ENCODE measurements at places on chromosomes 7 and 10.

- no peak for DNase-seq
Observed at GRCh38 chr7:37420946-37421695, 27.5 kb downstream of the ELMO1 start.

GRCh38 chr7:119712886-119713462 is 560.0 kb upstream of the KCND2 start:
- no peak for DNase-seq

DNA sequence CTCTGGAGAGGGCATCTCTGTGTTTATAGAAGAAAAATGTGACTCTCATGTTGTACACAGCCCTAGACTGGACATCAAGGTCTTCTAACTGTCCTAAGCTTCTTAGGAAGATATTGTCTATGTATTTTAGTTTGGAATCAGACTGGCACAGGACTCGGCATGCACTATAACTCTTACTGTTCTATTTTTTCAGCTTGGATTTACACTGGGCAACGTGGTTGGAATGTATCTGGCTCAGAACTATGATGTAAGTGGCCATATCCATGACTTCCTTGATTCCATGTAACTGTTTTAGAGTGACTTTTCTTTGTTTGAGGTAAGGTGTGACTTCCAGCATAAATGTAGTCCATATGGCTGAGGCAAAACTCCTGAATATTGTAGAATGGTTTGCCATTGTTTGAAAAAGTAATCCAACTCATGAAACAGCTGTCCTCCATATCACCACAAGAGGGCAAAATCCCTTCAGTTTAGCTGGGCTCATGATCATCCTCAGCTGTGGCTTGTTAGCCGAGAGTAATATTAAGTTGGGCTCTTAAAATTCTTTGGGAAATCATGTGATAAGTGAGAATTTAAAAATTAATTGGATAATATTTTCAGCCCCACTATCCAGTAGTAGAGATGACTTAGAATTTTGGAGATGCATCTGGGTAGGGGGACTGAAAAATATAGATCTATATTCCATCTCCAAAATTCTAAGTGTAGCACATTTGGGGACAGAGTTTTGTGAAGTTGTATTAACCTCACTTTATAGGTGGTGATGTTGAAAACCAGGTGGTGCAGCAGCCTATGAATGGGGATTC is 10.4 kb downstream of the STMP1 start:
- peak; percentile 92 for DNase-seq

- peak; percentile 59 for DNase-seq
Observed at GRCh38 chr10:34599026-34599795, 215.9 kb downstream of the PARD3 start.

DNA sequence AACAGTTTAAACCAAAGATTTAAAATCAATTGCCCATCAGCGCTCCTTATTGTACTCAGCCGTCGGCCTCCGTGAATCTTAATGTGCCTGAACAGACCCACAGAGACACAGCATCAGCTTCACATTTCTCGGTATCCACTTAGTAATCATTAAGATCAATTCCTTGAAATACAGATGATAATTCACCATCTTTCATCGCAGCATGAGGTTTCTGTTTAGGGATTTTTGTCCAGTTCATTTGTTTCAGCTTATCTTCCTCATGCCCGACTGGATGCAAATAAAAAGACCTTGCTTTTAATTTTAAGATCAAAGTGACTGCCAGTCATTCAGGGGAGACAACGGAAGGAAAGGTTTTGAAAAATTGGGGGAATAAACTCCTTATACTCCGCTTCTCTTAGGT is 207.8 kb downstream of the WDR37 start:
- no peak for DNase-seq

DNA sequence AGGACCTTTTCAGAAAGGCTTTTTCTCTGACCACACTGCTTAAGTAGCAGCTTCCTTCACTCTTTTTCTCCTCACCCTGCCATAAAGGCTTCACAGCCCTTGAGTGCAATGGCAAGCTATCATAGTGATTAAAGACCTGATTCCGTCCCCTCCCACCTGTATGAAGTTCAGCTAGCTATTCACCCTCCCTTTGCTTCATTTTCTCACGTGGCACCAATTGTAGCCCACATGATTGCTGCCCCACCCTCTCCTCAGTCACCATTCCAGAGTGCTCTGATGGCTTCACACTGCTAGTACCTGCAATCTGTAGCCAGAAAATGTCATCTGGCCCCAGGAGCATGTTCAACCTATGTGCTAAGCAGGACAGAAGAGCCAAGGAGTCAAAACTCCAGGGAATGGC is 523.8 kb downstream of the GRM8 start:
- no peak for DNase-seq

DNA sequence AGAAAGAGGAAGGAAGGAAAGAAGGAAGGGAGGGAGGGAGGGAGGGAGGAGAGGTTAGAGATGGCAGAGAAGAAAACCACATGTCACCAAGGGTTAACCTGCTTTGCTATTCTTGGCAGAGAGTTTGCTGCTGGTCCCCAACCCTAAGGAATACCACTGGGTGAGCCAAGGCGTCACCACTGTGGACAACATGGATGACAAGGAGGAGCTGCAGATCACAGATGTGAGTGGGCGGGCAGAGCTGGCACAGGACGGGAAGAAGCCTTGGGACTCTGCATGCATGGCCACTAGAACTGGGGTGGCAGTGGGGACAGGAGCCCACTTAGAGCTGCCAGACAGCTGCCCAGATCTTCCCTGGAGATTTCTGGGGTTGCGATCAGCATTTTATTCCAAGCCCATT is 17.2 kb upstream of the MYH16 start:
- no peak for DNase-seq

DNA sequence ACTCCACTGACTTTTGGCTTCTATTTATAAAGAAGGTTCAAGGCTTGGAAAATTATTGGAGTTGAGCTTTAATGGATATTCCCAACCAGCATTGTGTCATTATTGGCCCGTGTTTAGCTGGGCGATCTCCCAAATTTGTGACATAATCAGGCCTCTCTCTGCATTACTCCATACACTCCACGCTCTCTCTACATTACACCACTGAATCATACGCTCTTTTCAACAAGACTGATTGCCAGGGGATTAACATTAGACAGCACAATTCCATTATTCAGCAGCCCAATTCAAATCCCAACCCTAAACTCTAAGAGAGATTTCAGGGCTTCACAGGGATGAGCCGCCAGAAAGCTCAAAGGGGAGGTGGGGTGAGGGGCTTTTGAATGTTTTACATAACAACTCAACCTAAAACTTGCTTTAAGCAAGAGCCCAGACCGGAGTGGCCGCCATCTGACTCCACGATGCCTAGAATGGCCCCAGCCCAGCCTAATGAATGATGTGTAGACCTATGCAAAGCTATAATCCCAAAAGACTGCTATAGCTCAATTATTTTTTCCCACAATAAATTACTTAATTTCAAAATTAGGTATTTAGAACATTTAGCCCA is 61.8 kb downstream of the FGFR2 start:
- no peak for DNase-seq

GRCh38 chr10:8183241-8183704 is 128.8 kb downstream of the GATA3 start:
- DNase-seq: peak; percentile 75

GRCh38 chr10:29473406-29474100 is 161.2 kb downstream of the SVIL start:
- peak; percentile 29 for DNase-seq

DNA sequence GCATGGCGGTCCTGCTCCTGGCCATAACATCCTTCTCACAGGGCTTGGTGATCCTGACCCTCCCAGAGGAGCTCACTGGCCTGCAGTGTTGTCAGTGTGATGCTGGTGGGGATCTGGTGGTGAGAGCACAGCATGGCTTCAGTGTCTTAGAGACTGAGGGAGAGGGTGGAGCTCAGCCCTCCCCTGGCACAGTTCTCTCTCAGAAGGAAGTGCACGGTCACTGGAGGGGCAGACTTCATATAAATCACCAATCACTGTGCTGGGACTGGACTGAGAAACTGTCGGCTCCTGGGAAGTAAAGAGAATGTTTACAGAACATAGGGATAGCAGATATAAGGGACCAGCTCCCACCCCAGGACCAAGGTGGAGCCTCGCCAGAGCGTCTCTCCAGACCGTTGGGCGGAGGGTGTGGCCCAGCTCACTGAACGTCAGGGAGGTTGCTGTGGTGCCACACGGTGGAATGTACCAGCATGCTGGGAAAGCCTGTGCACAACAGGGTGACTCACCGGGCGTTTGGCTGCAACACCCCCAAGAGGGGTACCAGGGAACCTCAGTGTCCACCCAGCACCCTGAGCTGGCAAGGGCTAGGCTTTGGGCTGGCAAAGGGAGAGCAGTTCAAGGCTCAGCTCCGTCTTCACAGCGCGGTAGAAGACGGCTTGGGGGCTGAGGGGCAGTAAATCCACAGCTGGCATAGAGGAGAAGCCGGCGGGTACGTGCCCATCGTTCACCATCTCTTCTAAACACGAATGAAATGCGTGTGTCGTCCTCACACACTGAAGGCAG is 8.8 kb upstream of the GET4 start:
- DNase-seq: peak; percentile 34

- peak; percentile 13 for DNase-seq
Observed at GRCh38 chr7:16891874-16892643, 10.3 kb upstream of the AGR3 start.

DNA sequence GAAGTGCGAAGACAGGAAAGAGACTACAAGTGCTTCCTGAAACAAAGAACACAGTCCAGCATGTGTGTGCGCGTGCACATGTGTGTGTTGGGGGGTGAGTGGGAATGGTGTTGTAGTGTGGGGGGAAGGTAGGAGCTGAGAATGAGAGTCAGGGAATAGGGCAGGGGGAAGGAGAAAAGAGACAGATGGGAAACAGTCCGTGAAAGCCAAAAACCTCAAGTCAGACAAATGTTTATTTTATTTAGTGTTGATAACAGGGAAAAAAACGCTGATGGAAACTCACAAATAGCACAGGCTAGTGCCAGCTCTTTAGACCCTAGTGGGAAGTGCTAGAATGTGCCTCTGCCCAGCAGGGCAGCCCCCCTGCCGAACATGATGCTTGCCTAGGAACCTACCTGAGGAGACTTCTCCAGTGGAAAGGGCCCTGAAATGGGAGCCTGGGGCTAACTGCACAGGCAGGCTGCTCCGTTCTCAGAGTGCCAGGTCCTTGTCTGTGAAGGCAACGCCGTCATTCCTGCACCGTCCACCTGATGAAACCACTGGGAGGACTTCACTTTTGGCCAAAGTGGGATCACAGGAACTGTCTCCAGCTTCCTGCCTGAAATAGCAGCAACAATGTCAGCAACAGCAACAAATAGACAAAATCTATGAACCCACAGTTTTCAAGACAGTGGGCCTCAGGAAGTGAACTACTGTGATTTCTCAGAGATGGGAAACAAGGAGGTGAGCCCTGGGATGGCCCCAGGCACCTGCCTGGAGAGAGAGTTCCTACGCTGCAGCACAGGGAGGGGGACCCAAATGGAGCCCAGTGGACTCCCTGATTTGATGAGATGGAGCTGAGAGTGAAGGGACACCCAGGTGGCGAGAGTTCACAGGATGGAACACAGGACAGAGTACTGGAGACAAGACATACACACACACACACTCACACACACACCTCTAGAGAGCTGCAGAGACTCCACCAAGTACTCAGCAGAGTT is 379.7 kb downstream of the RPS24 start:
- no peak for DNase-seq

DNA sequence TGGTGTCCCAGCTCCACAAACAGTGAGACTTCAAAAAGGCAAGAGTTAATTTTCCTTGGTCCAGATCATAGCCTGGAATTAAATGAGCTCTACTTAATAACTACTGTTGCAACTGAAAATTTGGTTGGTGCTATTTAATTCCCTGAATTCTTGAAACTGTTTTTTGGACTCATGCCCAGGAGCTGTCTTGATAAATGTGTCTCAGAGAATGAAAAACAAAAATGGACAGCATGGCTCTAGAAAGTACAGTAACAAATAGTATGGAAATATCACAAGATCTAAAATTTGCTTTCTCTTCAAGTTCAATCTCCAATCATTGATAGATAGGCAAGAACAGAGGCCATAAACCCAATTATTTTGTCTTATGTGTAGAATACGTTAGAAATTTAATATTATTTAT is 42.5 kb downstream of the CCDC71L start:
- DNase-seq: peak; percentile 90

DNA sequence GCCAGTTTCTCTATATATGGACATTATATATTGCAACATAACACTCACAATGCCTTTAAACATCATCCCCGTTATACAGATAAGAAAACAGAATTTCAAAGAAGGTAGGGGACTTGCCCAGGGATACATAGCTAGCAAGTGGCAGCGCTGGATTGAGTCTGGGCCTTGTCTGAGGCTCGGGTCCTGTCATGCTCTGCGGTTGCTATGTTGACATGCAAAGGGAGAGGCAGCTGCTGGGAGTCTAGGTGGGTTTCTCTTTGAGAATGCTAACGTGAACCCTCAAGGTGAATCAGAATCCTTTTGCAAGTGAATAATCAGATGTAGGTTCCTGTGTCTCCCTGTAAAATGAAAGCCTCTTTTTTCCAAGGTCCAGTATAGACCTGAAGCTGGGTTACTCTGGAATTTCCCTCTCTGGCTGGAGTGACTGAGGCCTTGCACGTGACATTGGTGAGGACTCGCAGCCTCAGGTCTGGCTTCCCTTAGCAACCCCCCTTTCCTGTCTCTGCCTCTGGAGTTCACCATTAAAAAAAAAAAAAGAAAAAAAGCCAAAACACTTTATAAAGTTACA is 38.9 kb downstream of the TCF7L2 start:
- peak; percentile 14 for DNase-seq

DNA sequence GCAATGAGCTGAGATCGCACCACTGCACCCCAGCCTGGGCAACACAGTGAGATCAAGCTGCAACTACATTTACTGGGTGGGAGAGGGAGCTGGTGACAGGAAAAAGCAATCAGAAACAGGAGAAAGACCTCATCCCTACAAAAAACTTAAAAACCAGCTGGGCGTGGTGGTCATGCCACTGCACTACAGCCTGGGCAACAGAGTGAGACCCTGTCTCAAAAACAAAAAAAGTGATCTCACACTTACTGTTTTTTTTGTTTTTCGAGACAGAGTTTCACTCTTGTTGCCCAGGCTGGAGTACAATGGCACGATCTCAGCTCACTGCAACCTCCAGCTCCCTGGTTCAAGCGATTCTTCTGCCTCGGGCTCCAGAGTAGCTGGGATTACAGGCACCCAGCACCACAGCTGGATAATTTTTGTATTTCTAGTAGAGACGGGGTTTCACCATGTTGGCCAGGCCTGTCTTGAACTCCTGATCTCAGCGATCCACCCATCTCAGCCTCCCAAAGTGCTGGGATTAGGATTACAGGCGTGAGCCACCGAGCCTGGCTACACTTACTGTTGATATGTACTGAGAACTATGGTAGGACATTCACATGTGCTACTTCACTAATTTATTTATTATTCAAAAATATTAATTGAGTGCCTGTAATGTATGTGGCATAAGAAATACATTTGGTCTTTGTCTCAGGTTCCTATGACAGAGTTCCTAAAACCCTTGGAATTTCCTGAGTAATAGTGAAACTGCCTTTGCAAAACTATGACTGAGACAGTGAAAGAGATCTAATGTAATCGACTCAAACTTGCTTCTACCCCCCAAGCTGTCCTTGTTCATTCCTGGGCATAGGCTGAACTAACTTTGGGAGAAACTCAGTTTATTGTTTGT is 27.7 kb upstream of the NRBF2 start:
- DNase-seq: peak; percentile 55

- DNase-seq: no peak
Observed at GRCh38 chr7:12130609-12131008, 80.5 kb upstream of the TMEM106B start.

- DNase-seq: no peak
Observed at GRCh38 chr10:61761825-61762217, 99.1 kb downstream of the CABCOCO1 start.

GRCh38 chr7:43572516-43573049 is 10.3 kb upstream of the STK17A start:
- DNase-seq: peak; percentile 100
